ENCODE measurements at places on chromosomes 2 and 18.

GRCh38 chr2:240351826-240352426, 83.5 kb upstream of the GPC1 start:
- DNase-seq: no peak

DNA sequence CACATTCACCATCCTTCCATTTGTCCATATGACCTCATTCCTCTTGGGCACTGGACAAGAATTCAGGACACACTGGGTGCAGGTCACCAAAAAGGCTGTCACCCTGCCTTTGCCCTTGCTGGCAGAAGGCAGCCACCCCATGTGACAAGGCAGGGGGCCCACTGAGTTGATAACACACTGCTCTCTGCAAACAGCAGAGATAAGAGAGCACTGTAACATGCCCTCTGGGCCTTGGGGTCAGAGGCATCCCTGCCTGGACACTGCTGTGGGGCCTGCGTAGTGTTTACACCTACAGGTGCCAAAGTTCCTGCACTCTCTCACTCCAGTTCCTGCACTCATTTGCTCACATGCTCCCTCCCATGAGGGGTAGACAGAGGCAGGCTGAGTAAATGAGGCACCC, 344.7 kb upstream of the TCF4 start:
- no peak for DNase-seq

DNA sequence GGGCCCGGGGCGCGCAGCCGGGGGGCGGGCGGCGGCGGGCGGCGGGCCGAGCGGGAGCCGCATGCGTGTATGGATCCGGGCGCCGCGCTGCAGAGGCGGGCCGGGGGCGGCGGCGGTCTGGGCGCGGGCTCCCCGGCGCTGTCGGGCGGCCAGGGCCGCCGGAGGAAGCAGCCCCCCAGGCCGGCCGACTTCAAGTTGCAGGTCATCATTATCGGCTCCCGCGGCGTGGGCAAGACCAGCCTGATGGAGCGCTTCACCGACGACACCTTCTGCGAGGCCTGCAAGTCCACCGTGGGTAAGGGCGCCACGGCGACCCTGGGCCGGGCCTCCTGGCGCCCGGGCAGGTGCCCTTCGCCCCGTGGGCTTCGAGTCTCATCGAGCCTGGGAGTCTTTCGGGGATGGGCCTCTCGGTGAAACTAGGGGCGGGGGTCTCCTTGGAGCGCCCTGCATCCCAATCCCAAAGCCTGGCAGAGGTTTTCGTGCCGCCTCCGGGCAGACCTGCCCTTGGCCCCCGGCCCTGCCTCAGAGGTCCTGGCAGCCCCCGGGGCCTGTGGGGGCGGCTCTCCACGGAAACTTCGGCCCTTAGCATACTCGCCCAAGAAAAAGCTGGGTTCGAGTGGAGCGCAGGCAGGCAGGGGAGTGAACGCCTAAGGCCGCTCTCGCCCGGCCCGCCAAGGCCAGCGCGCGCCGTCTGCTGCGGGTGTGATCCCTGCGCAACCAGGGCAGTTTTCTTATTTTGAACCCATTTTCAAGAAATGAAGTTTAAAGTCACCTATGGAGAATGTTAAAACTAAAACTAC, 622 bp downstream of the RAB12 start:
- no peak for DNase-seq

DNA sequence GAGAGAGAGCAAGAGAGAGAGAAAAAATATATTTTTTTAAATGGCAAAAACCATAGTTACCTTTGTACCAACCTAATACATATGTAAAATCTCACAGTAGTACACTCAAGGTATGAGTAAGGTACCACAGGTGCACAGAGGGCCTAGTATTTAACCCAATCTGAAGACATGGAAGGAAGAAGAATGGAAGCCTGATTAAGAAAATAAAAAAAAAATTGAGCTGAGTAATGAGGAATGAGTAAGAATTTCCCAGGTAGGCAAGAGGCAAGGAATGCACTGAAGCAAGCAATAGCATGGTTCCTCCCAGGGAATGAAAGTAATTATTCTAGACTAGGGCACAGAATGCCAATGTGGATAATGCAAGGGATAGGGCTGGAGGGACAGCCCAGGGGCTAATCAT, 294.2 kb downstream of the FIGN start:
- no peak for DNase-seq

- no peak for DNase-seq
Measured at GRCh38 chr18:6449213-6449612, 34.5 kb upstream of the L3MBTL4 start.
